Keratinocyte (primary cell): ENCODE measurements at places on chromosomes 7 and 10.

GRCh38 chr10:116184512-116184794 lies 88.6 kb downstream of the GFRA1 start:
- no peak for DNase-seq

- DNase-seq = no peak
Measured at GRCh38 chr10:121947343-121948330, 19.8 kb upstream of the ATE1 start.

DNA sequence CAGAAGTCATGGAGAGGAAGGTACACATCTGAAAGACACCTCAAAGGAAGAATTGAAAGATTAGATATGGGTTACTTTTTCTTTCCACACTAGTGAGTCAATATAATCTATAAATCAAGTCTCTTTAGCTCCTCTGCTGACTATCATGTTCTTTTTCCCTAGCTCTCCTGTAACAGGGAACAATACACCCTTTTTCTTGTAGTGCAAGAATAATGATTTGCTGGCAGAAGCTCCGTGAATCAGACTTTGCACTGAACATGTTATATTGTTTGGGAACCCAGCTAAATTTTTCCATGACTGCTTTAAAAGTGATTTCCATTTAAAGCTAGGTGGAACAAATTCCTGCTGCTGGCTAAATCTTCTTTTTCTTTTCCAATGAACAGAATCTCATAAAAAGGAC lies 756.6 kb upstream of the C7orf33 start:
- DNase-seq = no peak

DNA sequence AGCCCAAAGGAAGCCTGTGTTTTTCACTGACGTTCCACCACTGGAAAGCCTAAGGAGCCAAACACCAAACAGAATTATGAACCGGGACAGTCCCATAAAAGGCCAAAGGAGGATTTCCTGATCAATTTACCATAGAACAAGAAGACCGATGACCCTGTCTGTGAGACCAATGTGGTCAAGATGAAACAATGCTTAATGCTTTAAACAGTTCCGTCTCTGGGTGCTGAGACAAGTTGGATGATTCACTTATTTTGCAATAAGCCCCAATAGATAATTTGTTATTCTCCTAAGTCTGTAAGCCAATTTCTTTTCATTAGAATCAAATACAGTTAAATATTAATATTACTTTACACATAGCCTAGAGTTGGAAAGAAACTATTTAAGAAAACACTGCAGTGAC lies 134.9 kb downstream of the MICU1 start:
- no peak for DNase-seq

DNA sequence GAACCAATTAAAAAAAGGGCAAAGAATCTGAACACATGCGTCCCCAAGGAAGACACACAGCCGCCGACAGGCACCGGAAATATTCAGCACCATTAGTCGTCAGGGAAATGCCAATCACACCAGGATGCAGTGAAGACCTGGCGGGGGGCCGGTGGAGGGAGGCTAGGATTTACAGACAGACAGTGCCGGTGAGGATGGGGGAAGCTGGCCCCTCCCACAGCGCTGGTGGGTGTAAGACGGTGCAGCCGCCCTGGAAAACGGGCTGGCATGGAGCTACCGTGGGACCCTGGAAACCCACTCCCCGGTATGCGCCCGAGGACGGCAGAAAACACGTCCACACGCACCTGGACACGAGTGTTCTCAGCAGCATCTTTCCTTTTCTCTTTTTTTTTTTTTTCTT lies 4.8 kb upstream of the ADAP1 start:
- DNase-seq = no peak

- DNase-seq = no peak
Measured at GRCh38 chr7:55970561-55970960, 6.2 kb downstream of the NIPSNAP2 start.

DNA sequence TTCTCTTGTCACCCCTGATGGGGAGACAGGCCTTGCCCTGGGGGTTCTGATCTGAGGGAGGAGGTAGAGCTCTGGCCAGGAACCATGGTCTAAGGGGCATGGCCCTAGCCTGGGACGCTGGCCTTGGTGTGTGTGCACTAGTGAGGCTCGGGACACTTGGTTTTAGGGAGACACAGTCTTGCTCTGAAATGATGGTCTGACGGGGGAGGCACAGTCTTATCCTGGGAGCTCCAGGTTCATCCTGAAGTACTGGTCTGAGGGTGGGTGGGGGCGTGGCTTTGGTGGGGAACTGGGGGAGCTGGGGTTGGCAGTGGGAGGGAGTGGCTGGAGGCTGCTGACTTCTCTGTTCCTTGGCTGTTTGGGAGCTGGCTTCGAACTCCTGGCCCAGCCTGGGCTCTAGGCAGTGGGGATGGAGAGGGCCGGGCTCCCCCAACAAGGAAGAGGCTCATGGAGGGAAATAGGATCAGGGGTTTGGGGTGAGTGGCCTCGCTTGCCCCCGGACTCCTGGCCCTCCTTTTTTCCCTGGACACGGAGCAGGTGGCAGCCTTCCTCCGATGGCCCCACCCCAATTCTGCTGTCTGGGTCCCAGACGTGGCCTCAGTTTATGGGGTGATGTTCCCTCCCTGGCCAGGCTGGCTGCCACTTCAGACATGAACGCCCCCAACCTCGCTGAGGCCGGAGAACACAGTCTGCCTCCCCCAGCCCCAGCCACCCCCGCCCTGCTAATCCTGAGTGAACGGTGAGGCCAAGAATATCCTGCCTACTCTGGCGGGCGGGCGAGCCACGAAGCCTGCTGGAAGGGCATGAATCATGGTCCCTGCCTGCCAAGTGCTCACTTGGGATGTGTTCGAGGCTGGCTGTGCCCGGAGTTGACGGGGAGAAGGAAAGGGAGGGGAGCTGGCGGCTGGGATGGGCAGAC lies 43.5 kb downstream of the TMEM270 start:
- DNase-seq = no peak

- no peak for DNase-seq
Measured at GRCh38 chr10:129472696-129473555, 5.9 kb downstream of the MGMT start.

- DNase-seq = no peak
Measured at GRCh38 chr10:126242397-126243260, 145.6 kb downstream of the ADAM12 start.

- no peak for DNase-seq
Measured at GRCh38 chr7:2966466-2967078, 77.1 kb downstream of the CARD11 start.

- no peak for DNase-seq
Measured at GRCh38 chr10:66291133-66291532, 634.7 kb upstream of the LRRTM3 start.

- no peak for DNase-seq
Measured at GRCh38 chr7:148620749-148621359, 30.3 kb downstream of the C7orf33 start.

DNA sequence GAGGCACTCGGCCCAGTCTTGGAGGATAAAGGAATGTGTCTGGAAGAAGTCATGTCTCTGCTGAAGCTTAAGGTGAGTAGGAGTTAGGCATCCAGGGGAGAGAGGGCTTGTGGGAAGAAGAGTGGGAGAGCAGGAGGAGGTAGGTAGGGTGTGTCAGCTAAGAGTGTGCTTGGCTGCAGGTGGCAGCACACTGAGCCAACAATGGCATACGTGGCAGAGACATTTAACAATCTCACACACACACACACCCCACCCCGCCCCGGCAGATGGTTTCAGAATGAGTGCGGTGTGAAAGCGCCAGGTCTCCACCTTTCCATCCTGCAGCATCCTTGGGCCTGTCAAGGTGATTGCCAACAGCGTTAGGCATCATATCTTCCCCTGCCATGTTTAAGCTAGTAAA lies 11.2 kb upstream of the ARPC1A start:
- DNase-seq = peak; percentile 33

DNA sequence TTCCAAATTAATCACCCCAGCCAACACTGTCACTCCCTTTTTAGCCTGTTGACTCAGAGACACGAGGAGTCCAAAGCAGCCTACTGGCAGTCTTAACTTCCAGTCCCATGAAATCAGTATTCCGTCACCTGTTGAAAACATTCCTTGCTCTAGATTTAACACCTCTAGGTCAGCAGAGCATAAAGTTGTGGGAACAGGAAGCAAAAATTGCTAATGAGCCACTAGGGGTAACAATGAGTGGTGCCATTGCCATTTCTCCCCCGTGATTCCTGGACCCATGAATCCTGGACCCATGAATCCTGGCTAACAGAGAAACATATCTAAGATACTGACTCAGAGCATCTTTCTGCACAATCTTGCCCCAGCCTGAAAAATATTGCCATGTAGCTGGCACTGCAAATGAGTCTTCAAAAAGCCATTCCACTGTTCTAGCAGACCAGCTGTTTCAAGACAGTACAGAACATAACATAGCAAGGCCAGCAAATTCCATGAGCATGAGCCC lies 252.7 kb upstream of the PTER start:
- DNase-seq = no peak

GRCh38 chr7:74028321-74028838 lies 407 bp downstream of the ELN start:
- no peak for DNase-seq

DNA sequence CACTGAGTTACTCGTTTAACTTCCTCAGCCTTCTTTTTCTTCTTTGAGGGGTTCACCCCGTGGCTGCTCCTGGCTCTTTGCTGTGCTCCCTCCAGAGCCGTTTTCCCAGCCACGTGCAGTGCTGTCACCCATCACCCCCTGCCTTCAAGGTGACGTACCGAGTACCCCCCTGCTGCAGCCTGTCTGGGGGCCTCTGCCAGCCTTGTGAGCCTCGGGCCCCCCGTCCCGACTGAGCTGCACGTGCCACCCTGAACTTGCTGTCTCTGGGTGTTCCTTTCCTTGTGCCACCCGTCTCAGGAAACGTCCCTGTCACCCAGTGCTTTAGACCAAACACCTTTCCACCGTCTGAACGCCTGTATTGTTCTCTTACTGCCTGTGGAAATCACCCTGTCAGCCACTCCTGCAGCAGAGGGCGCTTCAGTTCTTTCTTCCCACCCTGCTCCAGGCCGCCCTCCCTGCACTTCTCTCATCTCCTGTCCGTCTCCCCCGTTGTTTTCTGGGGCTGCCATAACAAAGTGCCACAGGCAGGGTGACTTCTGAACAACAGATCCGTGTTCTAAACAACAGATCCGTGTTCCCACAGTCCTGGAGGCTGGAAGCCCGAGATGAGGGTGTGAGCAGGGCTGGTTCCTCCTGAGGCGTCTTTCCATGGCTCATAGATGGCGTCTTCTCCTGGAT lies 44.6 kb downstream of the WDR37 start:
- no peak for DNase-seq
